Progenitor cell of endocrine pancreas (in vitro differentiated cells): ENCODE measurements at places on chromosomes 3 and 15. TPM values are rescaled to one million over a fixed set of nuclear protein-coding genes. Genes with fewer than 3 reads are reported as not detected.

Gene CCR1
- total RNA-seq = 0.11 and 0.14 TPM in 2 replicates

Gene TICRR
- total RNA-seq = 13.9 and 14.7 TPM in 2 replicates

Gene FRMD5
- 7.8 and 9.5 TPM in 2 replicates for total RNA-seq

Gene DNAH12
- total RNA-seq = 1.1 and 1.2 TPM in 2 replicates

Gene TRMT10C
- total RNA-seq = 24.0 and 24.4 TPM in 2 replicates

Gene DOCK3
- total RNA-seq = 10.0 and 10.6 TPM in 2 replicates

Gene AGTR1
- total RNA-seq = 7.7 and 8.2 TPM in 2 replicates

Gene SMAD6
- total RNA-seq = 35.5 and 38.9 TPM in 2 replicates

Gene PRSS50
- 1.9 TPM in 2 replicates for total RNA-seq

Gene DLEC1
- total RNA-seq = 1.3 and 1.8 TPM in 2 replicates

Gene BCL2A1
- total RNA-seq = not detected in 2 replicates

Gene MCTP2
- 2.6 and 5.4 TPM in 2 replicates for total RNA-seq

Gene SCN11A
- total RNA-seq = 1.5 and 1.6 TPM in 2 replicates

Gene AGBL1
- total RNA-seq = not detected in 2 replicates

Gene GUCA1C
- total RNA-seq = not detected in 2 replicates

Gene PAQR9
- total RNA-seq = 2.5 and 2.7 TPM in 2 replicates

Gene BTLA
- total RNA-seq = not detected in 2 replicates

Gene SYNPR
- total RNA-seq = 13.2 and 13.3 TPM in 2 replicates

Gene SAMMSON
- total RNA-seq = 0.17 TPM in 1 of 2 replicates, not detected in the other

Gene IL17RB
- total RNA-seq = 10.9 and 11.1 TPM in 2 replicates

Gene LYZL4
- not detected in 2 replicates for total RNA-seq

Gene MUSTN1
- total RNA-seq = not detected in 2 replicates

Gene VEPH1
- total RNA-seq = 12.3 and 14.5 TPM in 2 replicates

Gene IGSF11
- 2.2 and 2.5 TPM in 2 replicates for total RNA-seq

Gene C3orf49
- total RNA-seq = not detected in 2 replicates

Gene KLHL40
- not detected in 2 replicates for total RNA-seq
